Activated T-helper 1 cell treated with anti-CD3 and anti-CD28 coated beads, Interleukin-12 subunit alpha, Interleukin-12 subunit beta, Interleukin-2, Interleukin-4 antibody, amounts not matched to agents 30 ng/mL and 10 ng/mL and 1 ng/mL, durations not matched to agents 14 hours and 24 hours and 36 hours (primary cell): ENCODE measurements at places on chromosomes 1 and 21. TPM values are rescaled to one million over a fixed set of nuclear protein-coding genes. Genes with fewer than 3 reads are reported as not detected.

OR1C1 gene
- not detected in 2 replicates for total RNA-seq

DEDD gene
- 44.5 and 48.0 TPM in 2 replicates for total RNA-seq

KLF17 gene
- not detected in 2 replicates for total RNA-seq

RUNX3 gene
- 133 and 140 TPM in 2 replicates for total RNA-seq

NTMT2 gene
- not detected in 2 replicates for total RNA-seq

TMEM125 gene
- not detected in 2 replicates for total RNA-seq

C1orf141 gene
- total RNA-seq, result not detected in 2 replicates

FAM177B gene
- 0.49 TPM in 1 of 2 replicates, not detected in the other for total RNA-seq

DYNLT4 gene
- total RNA-seq, result 0.44 TPM in 1 of 2 replicates, not detected in the other

KCNH1 gene
- total RNA-seq, result not detected in 2 replicates

FCRL4 gene
- total RNA-seq, result not detected in 2 replicates

LAMB3 gene
- 15.8 and 18.3 TPM in 2 replicates for total RNA-seq

BACE2 gene
- total RNA-seq, result 0.81 and 1.8 TPM in 2 replicates

GUCA2A gene
- not detected in 2 replicates for total RNA-seq

CAPN8 gene
- not detected in 2 replicates for total RNA-seq

IPP gene
- total RNA-seq, result 12.3 and 13.9 TPM in 2 replicates

LCE7A gene
- total RNA-seq, result not detected in 2 replicates

DCDC2B gene
- total RNA-seq, result 0.15 TPM in 1 of 2 replicates, not detected in the other

ITGB2 gene
- total RNA-seq, result 292 and 294 TPM in 2 replicates

FLG2 gene
- not detected in 2 replicates for total RNA-seq

SPRR1B gene
- not detected in 2 replicates for total RNA-seq

TTC22 gene
- 2.2 and 2.3 TPM in 2 replicates for total RNA-seq

SPRR4 gene
- not detected in 2 replicates for total RNA-seq

BTBD8 gene
- 0.91 and 1.0 TPM in 2 replicates for total RNA-seq

CFHR1 gene
- not detected in 2 replicates for total RNA-seq

FYB2 gene
- not detected in 2 replicates for total RNA-seq

PTPN22 gene
- total RNA-seq, result 66.2 and 66.7 TPM in 2 replicates

GPN2 gene
- 46.4 and 51.9 TPM in 2 replicates for total RNA-seq

CD1B gene
- total RNA-seq, result not detected in 2 replicates

BMP8B gene
- 0.31 and 0.42 TPM in 2 replicates for total RNA-seq

MMEL1 gene
- total RNA-seq, result 0.86 and 1.0 TPM in 2 replicates

THEM5 gene
- total RNA-seq, result not detected in 2 replicates

KCNAB2 gene
- 237 and 254 TPM in 2 replicates for total RNA-seq

RPS6KC1 gene
- 7.2 and 7.5 TPM in 2 replicates for total RNA-seq

AMY1C gene
- not detected in 2 replicates for total RNA-seq

CZIB gene
- 43.6 and 45.2 TPM in 2 replicates for total RNA-seq

BRINP2 gene
- total RNA-seq, result 0.26 TPM in 1 of 2 replicates, not detected in the other

PRPF38A gene
- 103 and 105 TPM in 2 replicates for total RNA-seq

HES3 gene
- not detected in 2 replicates for total RNA-seq

KCNT2 gene
- not detected in 2 replicates for total RNA-seq

OR2L13 gene
- not detected in 2 replicates for total RNA-seq

LMX1A gene
- total RNA-seq, result not detected in 2 replicates

CFAP126 gene
- total RNA-seq, result not detected in 2 replicates

MRAP gene
- total RNA-seq, result not detected in 2 replicates

CHAF1B gene
- total RNA-seq, result 33.8 and 35.7 TPM in 2 replicates

GNG4 gene
- 103 and 109 TPM in 2 replicates for total RNA-seq

LINGO4 gene
- total RNA-seq, result 0.07 and 0.10 TPM in 2 replicates

OR2T5 gene
- total RNA-seq, result not detected in 2 replicates

DIO1 gene
- total RNA-seq, result not detected in 2 replicates
